Suppressor macrophage (primary cell): ENCODE measurements at places on chromosomes 16 and 17.
A peak's percentile ranks its signal among the peaks of the same experiment; 100 is the strongest.

DNA sequence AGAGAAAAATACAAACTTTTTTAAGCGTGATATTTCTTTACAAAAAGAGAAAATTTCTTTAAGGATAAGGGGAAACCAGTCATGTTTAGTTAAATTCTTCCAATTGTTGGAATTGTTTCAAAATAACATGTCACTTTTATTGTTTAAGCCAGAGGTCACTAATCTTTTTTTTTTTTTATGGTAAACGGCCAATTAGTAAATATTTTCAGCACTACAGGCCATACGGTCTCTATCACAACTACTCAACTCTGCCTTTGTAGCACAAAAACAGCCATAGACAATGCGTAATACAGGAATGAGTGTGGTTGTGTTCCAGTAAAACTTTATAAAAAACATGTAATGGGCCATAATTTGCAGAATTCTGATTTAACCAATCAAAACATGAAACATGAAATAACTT lies 401.4 kb downstream of the GRIN2A start:
- no peak for DNase-seq

- peak; percentile 40 for DNase-seq
Measured at GRCh38 chr17:40071313-40072039, 8.7 kb downstream of the THRA start.

DNA sequence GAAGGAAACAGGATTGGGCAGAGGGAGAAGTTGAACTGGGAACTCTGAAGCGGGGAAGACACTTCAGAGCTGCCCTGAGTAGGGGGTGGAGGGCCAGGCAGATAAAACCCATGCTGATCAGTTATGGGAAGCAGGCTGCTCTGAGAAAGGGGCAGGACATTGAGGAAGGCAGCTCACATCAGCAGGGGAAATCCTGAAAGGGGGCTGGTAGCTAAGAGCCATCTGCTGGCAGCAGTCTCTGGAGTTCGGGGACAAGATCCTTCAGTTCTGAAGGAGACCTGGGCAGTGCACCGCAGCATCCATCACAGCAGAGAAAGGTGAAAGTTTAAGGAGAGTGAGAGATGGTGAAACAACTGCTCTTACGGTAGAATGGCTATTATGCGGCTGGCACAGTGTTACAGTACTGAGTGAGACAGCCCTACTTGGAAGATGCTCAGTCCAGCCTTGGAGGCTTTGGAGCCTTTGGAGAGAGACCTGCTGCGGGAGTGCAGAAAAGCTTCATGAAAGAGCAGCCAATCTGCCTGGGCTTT lies 5.4 kb upstream of the KIF18B start:
- no peak for DNase-seq

DNA sequence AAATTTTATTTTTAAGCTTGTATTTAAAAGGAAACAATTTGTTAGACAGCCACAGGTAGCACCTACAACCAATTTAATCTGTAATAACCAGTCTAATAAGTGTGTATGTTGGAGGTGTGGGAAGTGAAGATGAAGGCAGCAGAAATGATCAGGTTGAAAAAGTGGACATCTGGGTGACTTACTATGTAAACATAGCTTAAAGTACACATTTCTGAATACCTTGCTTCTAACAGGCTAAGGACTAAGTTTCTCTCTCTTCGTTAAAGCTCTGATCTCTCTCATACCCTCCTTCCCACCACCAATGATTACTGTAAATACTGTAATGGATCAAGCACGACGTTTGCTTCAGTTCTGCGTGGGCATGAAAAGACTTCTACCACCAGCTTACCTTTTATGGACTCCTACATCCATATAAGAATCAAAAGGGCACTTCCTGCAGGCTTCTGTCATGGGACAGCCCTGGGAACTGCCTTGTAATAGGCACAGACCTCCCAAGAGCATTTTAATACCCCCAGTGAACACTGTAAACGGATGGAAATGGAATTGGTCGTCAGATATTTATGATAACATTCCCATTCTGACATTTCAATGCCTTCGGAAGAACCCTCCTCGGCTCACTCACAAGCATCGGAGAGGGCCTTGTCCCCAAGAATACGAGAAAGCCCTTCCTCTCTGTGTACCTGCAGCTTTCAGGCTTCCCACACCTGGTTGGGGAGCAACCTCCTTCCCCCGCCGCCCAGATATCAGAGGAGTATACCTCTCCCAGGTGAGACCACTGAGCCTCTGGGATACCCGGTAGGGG lies 700 bp downstream of the CCDC43 start:
- DNase-seq, result peak; percentile 9

DNA sequence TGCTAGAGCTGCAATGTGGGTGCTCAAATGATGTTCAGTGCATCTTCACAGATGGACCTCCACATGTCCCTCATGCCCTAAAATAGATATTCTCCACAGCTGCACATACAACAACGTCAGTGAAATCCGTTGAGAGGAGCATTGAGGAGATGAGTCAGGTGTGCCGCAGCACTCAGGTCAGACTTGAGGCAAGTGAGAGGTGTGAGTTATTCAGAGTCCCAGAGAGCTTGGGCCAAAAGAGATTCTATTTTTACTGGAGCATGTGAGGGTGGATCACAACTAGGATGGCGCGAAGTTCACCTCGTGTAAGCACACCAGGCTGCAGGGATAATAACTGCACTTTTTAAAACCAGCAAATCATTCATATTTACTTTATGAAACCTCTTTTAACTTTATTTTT lies 645.3 kb downstream of the MAF start:
- no peak for DNase-seq

GRCh38 chr17:43020789-43021740 lies 1.1 kb downstream of the VAT1 start:
- DNase-seq, result peak; percentile 93

GRCh38 chr17:9108146-9108545 lies 86.8 kb downstream of the NTN1 start:
- DNase-seq, result peak; percentile 14

DNA sequence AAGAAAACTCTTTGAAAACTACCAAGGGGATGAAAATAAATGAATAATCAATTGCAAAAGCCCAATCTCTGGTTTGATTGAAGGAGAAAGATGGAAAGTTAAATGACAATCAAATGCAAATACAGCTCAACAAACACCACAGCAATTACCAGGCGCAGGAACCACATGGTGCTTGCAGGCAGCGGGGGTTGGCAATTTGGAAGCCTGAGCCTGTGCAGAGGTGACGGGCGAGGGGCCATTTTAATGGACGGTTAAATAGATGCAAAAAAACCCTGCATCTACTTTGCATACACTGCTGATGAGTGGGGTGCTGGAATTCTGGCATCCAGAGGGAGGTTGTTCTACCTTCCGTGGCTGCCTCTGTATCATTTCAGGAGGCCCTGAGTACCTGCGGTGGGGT lies 4.8 kb upstream of the SEZ6 start:
- DNase-seq, result no peak

DNA sequence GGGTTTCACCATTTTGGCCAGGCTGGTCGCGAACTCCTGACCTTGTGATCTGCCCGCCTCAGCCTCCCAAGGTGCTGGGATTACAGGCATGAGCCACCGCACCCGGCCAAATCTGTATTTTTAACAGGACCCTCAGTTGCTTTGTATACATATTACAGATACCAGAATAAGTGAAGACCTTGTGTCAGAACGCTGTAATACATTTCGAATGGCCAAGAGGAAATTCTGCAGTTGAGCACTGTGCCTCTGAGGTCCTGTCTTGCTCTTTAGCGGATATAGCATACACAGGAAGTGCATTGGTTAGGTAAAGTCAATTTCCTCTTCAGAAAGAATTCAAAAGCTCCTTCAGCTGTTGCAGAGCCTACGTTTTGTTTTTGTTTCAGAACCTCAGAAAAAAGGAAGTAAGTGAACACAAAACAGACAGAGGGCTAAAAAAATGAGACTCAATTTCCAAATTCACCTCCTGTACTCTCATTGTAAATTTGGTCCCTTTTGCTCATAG lies 15.7 kb downstream of the CRLF3 start:
- peak; percentile 87 for DNase-seq

GRCh38 chr16:23629516-23629915 lies 11.6 kb downstream of the PALB2 start:
- no peak for DNase-seq

DNA sequence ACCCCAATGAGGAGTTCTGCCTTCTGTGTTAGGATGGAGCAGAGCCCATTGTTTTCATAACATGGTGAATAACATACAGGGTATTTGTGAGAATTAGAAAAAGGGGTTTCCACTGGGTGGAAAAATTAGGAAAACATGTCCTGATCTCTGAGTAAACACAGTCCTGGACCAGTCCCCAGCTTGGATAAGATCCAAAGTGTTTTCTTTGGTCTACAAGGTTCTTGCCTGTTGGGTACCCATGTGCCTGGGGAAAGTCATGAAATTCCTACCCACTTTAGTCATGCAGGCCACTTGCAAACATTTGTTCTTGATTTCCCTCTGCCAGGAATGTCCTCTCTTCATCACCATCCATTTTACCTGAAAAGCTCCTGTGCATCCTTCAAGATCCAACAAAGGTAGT lies 164.8 kb upstream of the DYNLRB2 start:
- DNase-seq, result no peak

- no peak for DNase-seq
Measured at GRCh38 chr16:10835281-10835931, 16.8 kb upstream of the TVP23A start.

GRCh38 chr17:17626151-17626805 lies 34.8 kb upstream of the PEMT start:
- DNase-seq, result no peak

- no peak for DNase-seq
Measured at GRCh38 chr17:73603971-73604370, 40.3 kb downstream of the SDK2 start.

GRCh38 chr17:80980397-80981061 lies 11.1 kb upstream of the CHMP6 start:
- no peak for DNase-seq

- no peak for DNase-seq
Measured at GRCh38 chr16:66026211-66026610, 340.3 kb upstream of the CDH5 start.

- DNase-seq, result no peak
Measured at GRCh38 chr17:47620503-47621245, 29.0 kb upstream of the KPNB1 start.

DNA sequence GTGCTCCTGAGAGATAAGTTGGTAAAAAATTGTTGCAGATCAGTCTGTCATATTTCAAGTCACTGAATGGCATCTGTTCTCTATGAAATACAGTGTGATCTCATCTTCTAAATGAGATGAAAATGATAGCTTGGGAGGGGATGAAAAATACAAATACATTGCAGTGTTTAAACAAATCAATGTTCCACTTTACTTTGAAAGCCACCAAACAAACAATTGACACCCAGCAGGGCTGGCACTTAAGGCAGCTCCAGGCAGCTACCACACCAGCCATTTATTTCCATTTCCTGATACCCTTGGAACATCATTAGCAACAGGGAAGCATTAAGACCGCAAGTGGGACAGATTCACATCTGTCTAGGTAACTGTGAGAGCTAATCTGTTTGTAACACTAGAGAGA lies 827.6 kb upstream of the KIF2B start:
- DNase-seq, result no peak

- no peak for DNase-seq
Measured at GRCh38 chr17:36674278-36674650, 72.9 kb downstream of the MRM1 start.

GRCh38 chr17:21171309-21171922 lies 42.5 kb downstream of the TMEM11 start:
- peak; percentile 43 for DNase-seq

GRCh38 chr17:77958716-77959125 lies 218 bp downstream of the TNRC6C start:
- no peak for DNase-seq

DNA sequence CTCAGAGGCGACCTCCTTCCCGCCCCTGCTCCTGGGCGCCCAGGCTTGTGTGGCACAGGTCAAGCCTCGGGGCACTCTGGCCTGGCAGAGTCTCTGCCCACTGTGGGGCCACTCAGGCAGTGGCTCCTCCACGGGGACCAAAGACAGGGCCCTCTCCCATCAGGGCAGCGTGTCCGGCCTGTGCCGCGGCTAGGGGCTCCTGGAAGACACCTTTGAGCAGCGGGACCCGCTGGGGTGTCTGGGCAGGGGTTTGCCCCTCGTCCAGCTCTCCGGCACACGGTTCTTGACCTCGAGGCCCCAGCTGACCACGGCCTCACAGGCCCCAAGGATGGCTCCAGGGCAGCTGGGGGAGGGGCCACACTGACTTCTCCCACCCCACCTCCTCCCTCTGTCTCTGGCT lies 24.7 kb upstream of the SSTR5 start:
- no peak for DNase-seq

DNA sequence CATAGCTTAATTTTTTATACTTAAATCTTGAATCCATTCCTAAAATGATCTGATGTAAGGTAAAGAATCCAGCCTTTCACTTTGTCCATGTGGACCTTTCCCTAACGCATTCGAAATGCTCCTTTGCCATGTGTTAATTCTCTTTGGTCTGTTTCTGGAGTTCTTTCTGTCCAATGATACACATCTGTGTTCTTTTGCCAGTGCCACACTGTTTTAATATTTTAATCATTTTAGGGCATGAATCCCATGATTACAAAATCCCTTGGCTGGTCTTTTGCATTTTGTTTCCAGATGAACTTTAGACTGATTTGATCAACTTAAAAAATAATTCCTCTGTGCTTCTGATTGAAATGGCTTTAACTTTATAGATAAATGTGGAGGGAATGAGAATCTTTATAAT lies 74.1 kb downstream of the NTN1 start:
- no peak for DNase-seq

DNA sequence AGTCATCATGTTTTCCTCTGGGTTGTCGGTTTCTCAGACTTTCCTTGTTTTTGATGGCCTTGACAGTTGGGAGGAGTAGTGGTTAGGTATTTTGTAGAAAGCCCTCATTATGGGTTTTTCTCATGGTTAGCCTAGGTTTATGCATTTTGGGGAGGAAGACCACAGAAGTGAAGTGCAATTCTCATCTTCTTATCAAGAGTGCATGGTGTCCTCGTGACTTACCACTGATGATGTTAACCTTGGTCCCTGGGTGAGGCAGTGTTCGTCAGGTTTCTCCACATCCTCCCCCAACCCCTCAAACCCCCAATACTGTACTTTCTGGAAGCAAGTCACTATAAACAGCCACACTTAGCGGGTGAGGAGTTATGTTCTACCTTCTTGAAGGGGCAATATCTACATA lies 42.3 kb downstream of the BPTF start:
- no peak for DNase-seq

GRCh38 chr16:69626256-69626655 lies 60.5 kb downstream of the NFAT5 start:
- no peak for DNase-seq

GRCh38 chr16:30417529-30418349 lies 10.3 kb downstream of the ZNF771 start:
- DNase-seq, result peak; percentile 94
